Fibroblast of villous mesenchyme (primary cell): ENCODE measurements at places on chromosomes 2 and 18. TPM values are rescaled to one million over a fixed set of nuclear protein-coding genes. Genes with fewer than 3 reads are reported as not detected.

DNA sequence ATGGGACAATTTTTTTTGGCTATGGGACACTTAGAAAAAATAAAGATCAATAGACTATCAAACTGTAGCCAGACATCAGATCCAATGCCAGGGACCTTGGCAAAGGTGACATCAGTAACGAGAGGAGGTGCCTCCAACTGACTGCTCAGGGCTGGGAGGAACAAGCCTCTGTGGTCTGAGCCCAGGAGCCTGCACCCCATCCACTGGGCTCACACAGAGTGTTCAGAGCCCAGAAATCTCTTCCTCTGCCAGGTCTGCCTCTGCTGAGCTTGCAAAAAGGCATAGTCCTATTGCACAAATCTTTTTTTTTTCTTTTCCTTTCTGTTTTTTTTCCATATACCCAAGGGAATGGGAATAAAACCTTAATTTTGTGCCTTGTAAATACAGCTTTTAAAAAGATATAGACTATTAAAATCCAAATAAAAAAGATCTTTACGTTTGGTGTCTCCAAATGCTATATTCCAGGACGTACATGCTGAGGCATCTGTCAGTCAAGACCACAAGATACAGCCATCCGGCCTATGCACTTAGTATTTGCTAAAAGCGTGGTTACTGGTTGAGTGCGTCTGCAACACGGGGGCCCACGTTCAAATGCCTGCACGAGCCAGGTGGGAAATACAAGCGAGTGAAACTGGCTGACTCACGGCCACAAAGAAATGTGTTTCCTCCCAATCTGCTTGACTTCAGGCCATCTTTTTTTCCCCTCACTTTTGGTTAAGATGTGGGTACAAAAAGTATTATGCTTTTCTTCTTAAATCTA is 7.8 kb upstream of the ARHGAP25 start:
- DNase-seq: no peak

DNA sequence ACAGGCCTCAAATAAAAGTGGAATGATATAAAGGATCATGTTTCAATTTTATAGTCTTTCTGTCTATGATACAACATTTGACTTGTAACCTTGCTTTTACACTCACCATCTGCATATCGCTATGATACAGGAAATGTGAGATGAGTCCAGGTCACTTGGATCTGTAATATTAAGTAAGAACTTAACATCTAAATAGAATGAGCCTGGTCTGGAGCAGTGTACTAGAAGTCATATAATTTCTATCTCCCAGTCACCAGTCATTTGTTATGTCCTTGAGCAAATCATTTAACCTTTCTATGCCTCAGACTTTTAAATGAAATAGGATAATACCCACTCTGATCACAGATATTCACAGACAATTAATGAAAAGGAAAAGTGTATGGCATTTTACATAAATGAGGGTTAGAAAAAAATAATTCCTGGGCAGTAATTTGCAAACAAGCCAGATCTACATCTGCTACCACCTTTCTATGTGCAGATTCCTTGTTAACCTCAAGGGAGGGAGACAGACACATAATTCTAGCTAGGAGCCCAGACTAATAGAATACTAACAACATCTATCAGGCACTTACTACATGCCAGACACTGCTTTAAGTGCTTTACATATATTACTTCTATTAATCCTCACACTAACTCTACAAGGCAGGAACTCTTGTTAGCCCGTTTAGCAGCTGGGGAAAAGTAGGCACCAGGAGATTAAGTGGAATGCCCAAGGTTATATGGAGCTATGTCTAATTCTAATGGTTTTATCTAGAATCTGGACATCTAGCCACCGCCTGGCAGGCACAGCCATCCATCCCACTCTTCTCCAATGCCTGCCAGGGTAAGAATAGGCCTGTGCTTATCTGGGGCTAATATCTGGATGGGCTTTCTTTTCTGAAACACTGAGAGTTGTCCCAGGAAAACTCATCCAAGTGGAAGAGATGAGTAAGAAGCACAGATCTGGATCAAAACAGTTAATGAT is 313.6 kb upstream of the CDH20 start:
- DNase-seq: no peak

Gene UNC80
- not detected in 2 replicates for total RNA-seq

DNA sequence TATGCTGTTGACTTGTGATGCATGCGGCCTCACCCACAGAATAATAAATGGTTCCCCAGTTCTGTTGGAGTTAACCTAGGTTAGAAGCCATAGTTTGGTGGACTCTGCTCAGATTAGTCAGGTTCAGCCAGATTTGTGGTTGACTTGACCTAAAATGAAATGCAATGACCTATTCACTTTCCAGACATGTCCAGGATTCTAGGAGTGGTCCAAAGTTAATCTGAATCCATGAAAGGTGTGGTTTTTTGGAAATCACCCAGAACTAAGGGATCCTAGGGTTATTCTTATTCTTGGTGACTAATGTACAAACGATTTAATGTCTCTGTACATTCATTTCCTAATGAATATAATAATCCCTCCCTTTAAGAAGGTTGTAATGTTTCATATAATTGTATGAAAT is 88.9 kb upstream of the RBBP8 start:
- DNase-seq: no peak

Gene HTR2B
- total RNA-seq: 109 and 159 TPM in 2 replicates

Gene CENPA
- total RNA-seq: 7.4 and 9.5 TPM in 2 replicates
